ENCODE measurements at places on chromosomes 7 and 10.

DNA sequence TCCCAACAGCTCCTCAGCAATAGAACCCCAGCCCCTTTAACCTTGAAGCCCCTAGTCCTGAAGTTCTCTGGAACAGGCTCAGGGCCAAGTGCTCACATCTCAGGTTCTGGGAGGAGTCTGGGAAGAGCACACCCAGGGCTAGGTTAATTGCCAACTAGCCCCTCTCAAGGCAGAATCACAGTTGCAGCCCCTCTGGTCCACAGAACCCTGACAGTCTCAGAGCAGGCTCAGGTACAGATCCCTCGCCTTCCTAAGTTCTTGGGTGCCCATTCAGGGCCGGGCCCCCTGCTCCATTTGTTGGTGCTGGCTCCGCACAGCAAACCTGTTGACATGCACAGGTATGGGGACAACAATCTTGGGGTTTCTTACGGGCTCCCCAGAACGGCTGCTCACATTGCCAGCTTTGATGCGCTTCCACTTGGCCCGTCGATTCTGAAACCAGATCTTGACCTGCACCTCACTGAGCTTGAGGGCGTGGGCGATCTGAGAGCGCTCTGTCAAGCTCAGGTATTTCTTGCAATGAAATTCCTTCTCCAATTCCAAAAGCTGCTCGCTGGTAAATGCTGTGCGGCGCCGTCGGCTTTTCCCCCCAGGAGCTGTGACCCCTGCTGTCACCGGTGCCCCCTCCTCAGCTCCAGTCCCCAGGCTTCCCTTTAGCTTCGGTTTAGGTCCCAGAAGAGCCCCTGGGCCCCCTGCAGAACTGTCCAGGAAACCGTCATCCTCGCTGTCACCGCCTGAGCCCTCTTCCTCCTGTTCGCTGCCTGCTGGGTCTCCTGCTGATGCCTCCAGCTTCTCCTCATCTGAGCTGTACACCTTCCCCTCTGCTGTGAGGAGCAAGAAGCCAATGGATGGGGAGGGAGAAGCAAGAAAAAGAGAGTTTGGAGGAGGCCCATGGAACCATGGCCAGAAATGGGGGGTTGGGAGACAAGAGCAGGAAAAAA lies 18.9 kb downstream of the GBX1 start:
- no peak for DNase-seq

GRCh38 chr10:48672596-48673265 lies 11.9 kb upstream of the WDFY4 start:
- no peak for DNase-seq

DNA sequence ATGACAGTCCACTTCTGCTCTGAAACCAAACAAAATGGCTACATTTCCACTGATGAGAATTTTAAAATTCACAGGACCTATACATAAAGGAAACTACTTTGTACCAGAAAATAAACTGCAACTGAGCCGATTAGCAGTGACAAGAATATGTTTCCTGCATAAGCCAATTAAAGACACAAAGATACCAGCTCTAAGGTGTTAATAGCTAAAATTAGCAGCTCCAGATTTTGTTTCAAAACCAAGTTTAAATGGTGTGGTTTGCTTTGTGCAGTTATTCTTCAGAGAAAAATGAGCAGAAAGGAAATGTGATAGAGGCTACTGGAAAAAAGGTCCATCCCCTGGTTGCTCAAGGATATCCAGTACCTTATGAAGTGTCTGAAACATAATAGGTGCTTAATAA lies 123.2 kb downstream of the ANK3 start:
- no peak for DNase-seq

DNA sequence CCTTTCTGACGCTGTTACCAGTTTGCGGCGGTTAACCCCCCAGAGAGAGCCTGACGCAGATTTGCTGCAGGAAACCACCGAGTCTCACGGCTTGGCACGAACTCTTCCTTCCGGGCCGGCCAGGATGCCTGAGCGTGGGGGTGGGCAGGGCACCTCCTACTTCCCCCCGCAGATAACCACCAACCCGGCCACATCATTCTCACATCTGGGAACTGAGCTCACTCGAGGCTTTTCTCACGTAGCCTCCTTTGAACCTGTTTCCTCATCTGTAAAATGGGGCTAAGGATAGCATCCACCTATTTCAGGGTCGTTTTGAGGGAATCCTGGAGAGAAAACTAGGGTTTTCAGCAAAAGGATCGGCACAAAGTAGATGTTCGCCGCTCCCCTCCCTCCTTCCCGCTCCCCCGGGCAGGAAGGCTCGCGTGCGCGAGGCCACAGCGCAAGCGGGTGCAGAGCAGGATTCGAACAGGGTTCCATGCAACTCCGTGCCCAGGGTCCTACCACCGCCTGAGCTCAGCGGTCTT lies 23.6 kb downstream of the DDIT4 start:
- DNase-seq = peak; percentile 96

GRCh38 chr10:23291551-23292334 lies 52.9 kb downstream of the C10orf67 start:
- no peak for DNase-seq

GRCh38 chr7:39414224-39415035 lies 151.8 kb upstream of the YAE1 start:
- peak; percentile 33 for DNase-seq

- DNase-seq = no peak
Measured at GRCh38 chr10:79254333-79255006, 92.8 kb upstream of the PPIF start.

DNA sequence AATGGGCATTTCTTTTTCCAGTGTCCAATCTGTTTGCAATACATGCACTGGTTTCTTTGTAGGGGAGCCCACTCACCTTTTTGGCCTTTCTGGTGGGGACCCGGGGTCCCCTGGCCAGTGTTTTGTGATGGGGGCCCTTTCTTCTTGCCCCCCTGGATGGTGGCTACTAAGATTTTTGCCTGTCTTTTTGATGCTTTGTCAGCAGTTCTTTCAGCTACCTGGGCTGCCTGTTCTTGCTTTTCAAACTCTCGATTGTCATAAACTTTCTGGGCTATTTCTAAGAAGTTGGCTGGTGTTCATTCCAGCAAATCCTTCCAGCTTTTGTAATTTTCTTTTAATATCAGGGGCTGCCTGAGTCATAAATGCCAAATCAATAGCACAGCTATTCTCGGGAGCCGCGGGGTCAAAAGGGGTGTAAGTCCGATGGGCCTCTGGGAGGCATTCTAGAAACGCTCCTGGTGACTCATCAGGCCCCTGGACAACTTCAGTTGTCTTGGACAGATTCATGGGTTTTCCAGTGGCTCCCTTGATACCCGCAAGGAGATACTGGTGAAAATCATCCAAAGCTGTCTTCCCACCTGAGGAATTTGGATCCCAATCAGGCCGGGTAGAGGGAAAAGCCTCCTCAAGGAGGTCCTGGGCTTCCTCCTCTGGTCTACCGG lies 79.0 kb downstream of the PRR15 start:
- DNase-seq = no peak
